HT1080 (cell line): ENCODE measurements at places on chromosomes 3 and 15. TPM values are rescaled to one million over a fixed set of nuclear protein-coding genes. Genes with fewer than 3 reads are reported as not detected.

The SLC9C1 gene
- not detected in 2 replicates for total RNA-seq

- DNase-seq = no peak
These were observed 94.5 kb downstream of the ABI3BP start for GRCh38 chr3:100898681-100899080.

DNA sequence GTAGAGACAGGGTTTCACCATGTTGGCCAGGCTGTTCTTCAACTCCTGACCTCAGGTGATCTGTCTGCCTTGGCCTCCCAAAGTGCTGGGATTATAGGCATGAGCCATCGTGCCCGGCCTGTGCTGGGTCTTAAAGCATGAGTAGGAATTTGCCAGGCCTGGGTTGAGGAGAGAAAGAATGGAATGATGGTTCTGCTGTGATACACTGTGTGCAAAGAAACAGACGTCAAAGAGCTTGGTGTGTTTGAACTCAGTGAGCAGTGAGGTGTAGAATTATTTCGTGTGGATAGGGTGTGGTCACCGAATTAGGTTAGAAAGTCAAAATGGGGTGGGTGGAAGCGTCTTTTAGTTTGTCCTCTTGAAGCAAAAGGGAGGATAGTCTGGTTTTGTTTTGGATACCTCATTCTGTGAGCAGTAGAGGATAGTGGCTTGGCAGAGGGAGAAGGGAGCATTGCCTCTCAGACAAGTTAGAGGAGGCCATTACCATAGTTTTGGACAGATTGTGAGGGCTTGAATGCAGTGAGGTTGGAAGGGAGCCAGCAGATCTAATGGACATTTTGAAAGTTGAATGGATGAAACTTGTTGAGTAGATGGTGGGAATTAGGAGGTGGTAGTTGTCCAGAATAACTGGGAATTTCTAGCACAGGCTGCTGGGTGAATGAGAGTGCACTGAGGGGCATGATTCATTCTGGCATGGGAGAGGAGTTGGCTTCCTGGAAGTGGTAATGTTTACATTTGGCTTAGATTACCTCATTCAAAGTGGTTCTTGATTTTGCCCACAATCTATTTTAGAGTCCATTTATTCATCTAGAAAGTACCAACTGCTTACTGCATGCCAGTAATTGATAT, 27.2 kb downstream of the AKAP13 start:
- DNase-seq = peak; percentile 94

DNA sequence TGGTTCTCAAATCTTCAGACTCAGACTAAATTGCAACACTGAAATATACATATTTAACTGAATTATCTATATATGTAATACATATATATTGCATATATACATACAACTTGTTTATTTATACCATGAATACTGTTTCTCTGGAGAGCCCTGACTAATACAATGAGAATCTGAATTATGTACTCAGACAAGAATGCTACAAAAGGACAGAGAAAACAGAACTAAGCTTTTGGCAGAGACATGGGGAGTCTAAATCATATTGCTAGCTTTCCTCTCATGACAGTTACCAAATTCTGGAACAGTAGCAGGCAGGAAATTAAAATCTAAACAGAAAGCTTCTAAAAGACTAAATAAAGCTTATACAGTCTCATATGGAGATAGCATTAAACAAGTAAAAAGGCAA, 142.4 kb upstream of the KCNMB2 start:
- DNase-seq = peak; percentile 26

DNA sequence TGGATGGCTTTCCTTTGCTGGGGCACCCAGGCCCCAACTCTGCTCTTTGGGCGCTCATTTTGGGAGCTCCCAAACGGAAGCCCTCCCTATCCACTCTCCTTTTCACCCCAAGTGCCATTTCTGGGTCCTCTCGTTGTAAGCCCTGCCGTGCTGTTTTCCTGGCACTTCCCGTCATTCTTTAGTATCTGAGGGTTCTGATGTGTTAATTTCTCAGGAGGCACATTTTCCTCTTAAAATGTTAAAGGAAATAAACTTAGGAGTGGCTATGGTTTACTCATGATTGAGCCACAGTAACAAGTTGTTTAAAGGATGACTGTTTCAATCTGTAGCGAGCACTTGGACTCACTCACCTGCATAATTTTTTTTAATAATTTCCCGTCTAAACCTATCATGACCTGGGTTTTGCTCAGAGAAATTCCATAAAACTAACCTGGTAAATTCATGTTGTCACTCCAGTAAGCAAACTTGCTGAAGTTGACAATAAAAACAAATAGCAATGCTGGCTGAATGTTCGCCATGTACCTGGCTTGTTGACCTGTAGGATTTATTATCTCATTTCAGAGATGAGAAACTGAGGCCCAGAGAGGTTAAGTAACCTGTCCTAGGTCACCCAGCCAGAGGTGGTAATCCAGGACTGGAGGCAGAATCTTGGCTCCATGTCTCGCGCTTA, 10.6 kb downstream of the ALDH1A3 start:
- no peak for DNase-seq

DNA sequence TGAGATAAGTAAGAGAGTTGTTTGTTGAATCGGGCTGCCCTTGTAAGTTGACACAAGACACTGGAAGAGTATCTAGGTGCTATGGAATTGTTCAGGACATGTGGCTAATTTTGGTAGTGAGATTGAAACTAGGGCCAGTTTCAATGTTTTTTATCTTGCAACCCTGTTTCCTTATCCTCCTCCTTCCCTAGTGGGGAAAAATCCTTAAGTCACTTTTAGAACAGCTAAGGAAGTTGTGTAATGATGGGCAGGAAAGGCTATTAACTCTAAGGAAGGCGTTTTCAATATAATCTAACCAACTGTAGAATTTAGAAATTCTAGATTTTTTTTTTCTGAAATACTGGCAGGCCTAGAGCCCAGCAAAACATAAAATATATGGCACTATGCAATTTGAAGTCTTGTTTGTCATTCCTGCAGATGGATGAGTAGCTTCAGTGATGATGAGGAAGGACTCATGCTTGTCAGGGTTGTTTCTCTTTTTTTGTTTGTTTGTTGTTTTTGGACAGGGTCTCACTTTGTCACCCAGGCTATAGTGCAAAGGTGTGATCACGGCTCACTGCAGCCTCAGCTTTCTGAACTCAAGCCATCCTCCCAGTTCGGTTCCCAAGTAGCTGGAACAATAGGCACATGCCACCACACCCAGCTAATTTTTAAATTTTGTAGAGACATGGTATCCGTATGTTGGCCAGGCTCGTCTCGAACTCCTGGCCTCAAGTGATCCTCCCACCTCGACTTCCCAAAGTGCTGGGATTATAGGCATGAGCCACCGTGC, 27.6 kb upstream of the ADAMTS9 start:
- no peak for DNase-seq

DNA sequence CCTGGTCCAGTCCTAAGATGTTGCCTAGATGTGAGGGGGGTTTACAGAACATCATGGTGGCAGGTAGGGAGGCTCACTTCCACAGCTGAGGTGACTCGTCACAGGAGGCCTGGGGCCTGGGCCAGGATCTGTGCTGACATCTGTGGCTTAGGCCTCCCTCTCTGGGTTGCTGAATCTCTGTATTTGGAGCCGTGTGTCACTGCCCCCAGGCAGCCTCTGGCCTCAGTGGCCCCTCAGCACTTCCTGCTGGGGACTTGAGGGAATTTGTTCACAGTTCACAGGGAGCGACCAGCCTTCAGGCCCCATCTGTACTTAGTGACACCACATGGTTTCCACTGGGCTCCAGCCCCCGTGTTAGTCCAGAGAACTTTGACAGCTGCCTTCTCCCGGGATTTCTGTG, 41.7 kb upstream of the ADAMTSL3 start:
- DNase-seq = no peak

GRCh38 chr15:40721701-40722100, 26.7 kb downstream of the RAD51 start:
- no peak for DNase-seq

DNA sequence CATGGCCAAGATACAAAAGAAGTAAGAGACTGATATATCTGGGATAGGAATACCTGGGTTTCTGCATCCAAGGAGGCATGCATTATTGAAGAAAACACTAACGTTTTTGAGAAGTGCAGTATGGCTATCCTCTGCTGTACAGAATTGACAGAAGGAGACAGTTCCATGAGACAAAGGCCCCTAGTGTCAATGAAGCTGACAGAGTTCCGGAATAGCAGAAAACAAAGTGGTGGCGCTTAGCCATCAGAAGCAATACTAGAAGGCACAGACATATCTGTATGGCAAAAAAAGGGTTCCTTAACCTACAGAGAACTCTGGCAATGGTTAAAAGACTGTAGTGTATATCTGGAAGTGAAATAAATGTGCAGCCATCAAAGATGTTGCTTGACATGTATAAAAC, 77.8 kb downstream of the VGLL3 start:
- no peak for DNase-seq

DNA sequence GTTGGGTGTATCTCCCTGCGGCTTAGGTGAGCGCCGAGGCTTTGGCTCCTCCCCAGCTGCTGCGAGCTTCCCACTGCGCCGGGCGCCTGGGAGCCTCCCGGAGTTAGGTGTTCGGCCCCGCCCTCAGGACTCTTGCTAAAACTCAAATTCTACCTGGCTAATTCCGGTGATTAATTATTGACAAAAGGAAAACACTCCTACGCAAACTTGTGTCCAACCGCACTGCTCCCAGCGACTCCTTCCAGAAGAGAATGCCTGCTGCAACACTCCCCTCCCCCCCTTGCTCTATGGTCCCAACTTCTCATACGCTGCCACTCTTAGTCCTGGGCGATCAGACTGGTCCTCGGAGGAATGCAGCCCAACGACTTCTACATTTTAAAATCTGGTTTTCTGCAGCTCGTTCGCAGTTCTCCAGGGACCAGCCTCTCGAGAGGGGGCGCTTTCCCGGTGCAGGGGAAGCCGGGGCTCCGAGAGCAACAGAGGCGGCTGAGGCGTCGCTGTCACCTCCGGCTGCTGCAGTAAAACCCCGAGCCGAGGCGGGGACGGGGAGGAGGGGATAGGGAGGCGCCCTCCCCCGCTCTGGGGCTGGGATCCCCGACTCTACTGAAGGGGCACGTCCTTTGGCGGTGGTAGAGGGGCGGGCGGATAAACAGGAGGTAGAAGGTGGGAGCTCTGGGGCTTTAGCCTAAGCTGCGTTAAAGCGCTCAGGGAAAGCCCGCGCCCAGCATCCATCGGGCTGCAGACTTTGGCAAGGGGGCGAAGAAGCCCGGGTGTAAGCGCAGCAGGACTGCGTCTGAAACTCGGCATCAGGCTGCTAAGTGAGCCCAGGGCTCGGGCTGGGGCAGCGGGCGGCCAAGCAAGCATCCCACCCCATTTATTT, at the start of gene SPTSSB:
Gene SPTSSB, minus strand, starts transcription at position 77 of the 880 bp plus-strand sequence. CDS start 25,194 bp downstream, outside the sequence.
- DNase-seq = peak; percentile 43

DNA sequence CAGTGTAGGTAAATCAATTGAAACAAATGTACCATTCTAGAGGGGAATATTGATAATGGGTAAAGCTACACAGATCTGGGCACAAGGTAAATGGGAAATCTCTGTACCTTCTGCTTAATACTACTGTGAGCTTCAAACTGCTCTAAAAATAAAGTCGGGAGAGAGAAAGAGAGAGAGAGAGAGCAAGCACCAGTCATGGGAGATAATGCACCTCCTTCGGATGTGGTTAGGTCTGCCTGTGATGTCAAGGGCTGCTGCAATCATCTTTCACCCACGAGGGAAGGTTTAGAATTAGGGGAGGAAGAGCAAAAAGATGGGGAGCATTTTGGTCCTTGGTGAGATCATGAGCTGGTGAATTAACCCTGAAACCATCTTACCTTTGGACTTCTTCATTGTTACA, 219.1 kb downstream of the ZNF385D start:
- DNase-seq = no peak

The CELSR3 gene
- total RNA-seq = 3.5 and 3.8 TPM in 2 replicates

The ARPIN gene
- 3.0 and 3.1 TPM in 2 replicates for total RNA-seq

DNA sequence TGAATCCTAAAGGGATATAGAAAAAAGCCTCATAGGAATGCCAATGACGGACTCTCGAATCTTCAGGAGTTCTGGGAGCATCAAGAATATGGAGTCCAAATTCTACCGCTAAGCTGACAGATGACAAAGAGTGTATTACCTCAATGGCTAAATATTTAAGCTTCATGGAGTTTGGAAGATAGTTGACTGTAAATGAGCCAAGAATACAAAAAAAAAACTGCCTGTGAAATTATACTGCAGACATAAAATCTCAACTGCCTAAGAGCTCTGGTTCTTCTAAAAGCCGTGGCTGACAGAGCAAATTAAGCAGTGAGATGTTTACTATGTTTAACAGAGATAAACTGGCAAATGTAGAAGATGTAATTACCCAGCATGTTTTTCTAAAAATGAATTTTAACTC, 140.0 kb downstream of the GADL1 start:
- no peak for DNase-seq

DNA sequence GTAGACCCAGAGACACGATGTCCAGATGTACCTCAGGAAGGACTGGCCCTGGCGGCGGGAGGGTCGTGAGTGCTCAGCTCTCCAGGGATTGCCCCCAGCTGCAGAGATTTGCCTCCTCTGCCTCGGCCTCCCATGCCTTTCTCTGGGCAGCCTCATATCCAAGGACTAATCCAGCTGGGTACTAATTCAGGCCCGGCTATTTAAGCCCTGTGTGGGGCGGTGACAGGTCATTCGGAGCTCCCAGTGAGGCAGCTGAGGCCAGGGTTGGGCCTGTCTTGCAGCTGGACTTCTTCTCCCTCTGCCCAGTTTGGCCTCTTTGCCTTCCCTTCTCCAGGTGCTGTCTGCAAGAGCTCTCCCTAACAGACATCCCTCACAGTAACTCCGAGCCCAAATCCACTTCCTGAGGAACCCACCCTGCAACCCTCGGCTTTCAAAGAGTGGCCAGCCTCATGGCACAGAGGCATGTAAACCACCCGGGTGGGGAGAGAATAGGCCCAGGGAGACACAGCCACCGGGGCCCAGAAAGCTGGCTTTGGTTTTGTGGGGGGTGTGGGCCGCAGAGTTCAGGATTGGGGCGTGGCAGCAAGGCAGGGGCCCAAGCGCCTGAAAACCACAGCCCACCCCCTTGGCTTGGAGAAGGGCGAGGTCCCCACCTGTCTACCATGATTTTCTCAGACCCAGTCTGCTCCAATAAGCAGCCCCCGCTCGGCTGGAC, 85.8 kb downstream of the PPCDC start:
- DNase-seq = no peak

GRCh38 chr3:185164428-185165217, 11.8 kb upstream of the C3orf70 start:
- DNase-seq = no peak

DNA sequence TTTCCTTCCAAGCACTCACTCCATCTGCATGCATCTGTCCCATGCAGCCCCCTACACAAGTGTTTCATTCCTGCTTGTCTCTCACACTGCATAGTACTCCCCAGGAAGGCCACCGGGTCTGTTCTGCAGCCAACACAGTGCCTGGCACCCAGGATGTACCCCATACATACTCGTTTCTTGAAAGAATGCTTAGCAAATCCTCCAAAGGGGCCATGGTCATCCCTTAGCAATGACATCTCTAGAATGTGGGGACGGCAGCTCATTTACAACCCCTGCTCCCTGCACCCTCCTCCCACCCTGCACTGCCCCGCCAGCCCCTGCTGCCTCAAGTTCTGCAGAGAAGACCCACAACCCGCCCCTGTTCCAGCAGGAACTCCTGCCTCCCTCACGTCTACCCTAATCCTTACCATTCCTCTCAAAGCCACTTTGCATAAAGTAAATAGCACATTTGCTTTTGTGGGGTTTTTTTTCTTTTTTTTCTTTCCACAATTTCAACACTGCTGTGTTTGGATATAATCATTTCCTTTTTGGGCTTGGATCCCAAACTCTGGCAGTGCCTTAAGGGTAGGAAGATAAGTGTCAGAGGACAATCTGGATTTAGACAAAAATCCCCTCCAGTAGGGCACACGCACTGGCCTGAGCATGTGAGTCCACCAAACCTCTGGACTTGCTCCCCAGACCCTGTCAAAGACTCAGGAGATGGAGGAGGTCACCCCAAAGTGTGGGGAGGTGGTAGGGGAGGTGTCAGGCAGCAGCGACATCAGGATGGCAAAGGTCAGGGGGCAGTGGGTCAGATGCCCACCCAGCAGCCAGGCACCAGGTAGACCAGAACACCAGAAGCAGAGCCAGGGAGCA, 68.4 kb downstream of the MEGF11 start:
- DNase-seq = no peak
